ENCODE measurements at places on chromosomes 12 and 14.

GRCh38 chr14:20440882-20441281 is 4.9 kb upstream of the KLHL33 start:
- DNase-seq: peak; percentile 19

GRCh38 chr12:5525783-5526367 is 94.0 kb downstream of the NTF3 start:
- DNase-seq: no peak

DNA sequence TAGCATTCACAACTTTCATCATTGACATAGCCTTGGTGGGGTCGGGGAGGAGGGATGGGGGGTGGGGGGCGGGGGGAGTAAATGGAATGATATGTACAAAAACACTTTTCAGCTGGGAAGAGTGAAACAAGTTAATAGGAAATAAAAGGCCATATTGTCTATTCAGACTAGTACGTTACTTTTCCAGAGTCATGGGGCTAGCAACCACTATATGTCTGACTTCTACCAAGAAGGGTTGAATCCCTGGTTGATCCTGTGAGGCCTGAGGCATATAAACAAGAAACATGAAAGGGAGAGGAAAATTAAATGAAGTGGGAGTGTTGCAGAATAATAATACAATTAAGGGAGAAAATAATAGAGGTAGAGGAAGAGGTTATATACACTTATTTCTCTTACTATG is 225.5 kb downstream of the ERC1 start:
- DNase-seq: no peak

- no peak for DNase-seq
Measured at GRCh38 chr12:111196532-111196931, 172.4 kb downstream of the PHETA1 start.

GRCh38 chr14:76502638-76503037 is 126.7 kb downstream of the ESRRB start:
- no peak for DNase-seq

DNA sequence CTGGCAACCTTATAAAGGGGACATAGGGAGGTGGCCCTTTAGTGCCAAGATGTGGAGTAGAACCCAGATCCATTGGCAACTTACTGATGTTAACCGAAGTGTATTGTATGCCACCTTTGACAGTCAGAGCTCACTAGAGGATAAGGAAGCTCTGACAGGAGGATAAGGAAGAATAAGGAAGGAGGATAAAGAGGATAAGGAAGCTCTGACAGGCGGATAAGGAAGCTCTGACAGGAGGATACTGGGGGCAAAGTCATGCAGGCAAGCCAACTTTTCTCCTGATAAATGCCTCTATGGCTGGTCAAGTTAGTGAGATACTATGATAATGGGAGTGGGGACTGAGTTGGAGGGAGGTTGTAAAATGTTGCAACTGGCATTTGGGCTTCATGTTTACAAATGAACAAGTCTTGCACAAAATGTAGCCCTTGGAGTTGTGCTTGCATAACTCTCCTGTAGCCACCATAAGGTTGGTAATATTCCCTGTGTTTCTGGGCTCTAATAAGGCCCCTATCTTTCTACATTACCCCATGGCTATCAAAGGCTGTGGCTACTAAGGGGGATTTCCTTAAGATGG is 17.7 kb upstream of the DHRS2 start:
- no peak for DNase-seq

DNA sequence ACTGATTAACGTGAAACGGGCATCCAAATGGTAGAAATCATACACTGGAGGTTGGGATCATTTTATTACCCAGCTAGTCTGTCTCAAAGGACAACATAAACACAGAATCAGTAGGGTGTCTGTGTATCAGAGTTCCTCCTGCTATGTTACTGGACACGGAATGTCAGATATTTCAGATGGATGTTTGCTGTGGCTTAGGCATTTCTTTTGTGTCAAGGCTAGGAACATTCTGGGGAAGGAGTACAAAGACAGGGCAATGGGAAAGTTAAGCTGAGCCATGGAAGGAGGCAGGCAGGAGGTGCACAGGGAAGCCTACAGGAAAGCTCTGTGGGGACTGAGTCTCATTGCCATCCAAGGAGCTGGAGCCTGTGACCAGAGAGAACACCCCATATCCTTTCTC is 254.6 kb downstream of the C12orf75 start:
- DNase-seq: no peak

DNA sequence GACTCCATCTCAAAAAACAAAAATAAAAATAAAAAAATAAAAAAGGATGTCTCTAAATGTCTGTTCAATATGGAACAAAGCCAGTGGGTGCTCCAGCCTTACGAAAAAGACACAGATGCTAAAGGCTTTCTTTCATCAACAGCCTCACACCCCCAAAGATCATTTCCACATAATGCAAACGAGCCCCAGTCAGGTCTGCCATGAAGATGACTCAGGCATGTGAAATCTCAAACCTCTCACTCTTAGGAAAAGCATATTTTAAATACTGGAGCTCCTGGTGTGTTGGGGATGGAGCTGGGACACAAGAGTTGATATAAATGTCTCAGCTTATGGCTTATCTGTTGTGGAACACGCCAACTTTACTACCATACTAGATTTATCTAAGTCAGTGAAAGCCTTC is 49.9 kb upstream of the PLXNC1 start:
- no peak for DNase-seq

Measured in stimulated activated CD4-positive, alpha-beta T cell treated with anti-CD3 and anti-CD28 coated beads, Interleukin-4, amount 100 ng/mL, for 4 hours (primary cell).